ENCODE measurements at places on chromosomes 1 and 21.

DNA sequence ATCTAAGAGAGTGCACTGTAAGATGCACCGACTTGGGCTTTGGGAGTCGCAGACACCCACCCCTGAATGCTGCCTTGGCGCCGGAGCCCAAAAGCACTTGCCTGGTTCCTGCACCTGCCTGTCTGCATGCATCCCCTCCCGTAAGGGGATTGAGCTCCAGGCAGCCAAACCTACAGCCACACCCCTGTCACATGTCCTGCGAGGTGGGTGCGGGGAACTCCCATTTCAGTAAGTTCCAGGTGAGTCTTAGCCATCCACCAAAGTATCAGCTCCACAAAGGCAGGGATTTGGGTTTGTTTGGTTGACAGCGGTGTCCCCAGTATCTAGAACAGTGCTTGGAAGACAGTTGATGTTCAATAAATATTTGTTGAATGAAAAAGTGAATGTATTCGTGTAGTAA is 31.5 kb upstream of the MAP10 start:
- no peak for DNase-seq

GRCh38 chr1:14567056-14567455 is 31.4 kb upstream of the KAZN start:
- no peak for DNase-seq

GRCh38 chr21:34302521-34302920 is 61.3 kb upstream of the KCNE2 start:
- no peak for DNase-seq

- no peak for DNase-seq
Measured at GRCh38 chr1:236063919-236064673, 794 bp downstream of the NID1 start.

GRCh38 chr1:47682198-47682597 is 244.4 kb downstream of the FOXD2 start:
- no peak for DNase-seq

DNA sequence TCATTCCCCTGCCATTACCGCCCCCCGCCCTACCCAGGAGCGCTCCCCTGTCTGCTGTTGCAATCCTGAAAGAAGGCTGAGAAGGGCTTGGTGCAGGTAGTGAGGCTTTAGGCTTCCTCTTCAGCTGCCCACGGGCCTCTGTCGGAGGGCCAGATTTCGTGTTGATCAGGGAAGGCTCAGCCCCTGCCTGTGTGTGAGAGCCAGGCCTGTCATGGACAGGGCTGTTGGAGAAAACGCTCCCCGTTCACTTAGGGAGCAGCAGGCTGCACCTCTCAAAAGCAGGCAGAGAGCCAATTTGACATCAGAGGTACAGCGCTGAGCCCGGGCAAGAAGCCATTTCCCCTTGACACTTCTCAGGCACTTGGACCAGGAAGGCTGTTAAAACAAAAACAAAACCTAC is 19.0 kb downstream of the TEX35 start:
- no peak for DNase-seq

- no peak for DNase-seq
Measured at GRCh38 chr1:114178936-114179335, 25.3 kb upstream of the SYT6 start.

Data from activated CD8-positive, alpha-beta memory T cell treated with anti-CD3 and anti-CD28 coated beads for 1 hour (primary cell).